ENCODE measurements at places on chromosomes 7 and 10. TPM values are rescaled to one million over a fixed set of nuclear protein-coding genes. Genes with fewer than 3 reads are reported as not detected.

DNA sequence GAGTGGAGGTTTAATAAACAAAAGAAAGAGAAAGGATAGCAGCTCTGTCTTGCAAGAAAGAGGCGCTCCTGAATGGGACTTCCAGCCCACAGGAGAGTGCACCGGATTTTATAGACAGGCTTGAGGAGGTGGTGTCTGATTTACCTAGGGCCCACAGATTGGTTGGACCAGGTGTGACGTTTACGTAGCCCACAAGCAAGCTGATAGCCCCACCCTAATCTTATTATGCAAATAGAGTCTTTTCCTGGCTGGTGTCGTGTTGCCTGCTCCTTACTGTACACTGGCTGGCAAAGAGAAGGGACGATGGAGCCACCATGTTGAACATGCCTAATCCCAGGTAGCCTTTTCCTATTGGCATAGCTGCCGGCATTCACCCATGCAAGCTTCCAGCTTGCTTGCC, 319.7 kb upstream of the POM121L12 start:
- DNase-seq, result no peak

DNA sequence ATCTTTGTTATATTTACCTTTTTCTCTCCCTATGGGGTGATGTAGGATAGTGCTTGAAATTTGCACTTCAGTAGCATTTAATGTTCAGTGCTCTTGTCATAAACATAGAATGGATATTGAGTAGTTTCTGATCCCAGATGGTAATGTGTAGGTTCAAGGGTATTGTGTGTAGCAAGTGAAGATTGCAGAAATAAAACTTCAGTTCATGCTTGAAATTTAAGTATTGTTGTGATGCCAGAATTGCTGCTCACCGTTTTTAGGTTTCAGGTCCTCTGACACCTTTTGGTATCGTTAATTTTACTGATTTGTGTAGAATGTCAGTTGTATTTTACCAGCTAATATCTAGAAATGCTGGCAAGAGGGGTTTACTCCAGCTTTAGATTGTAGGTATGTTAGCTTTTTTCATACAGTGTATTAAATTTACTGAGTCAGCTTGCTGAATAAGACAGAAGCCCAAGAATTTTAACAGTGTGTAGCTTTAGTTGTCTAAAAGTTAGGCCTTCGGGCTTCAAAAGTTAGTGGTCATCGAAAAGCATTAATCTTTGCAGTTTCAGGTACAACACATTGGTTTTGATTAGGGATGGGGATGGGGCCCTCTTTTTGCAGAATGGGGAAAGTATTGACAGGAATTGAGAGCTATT, 1.9 kb downstream of the PTEN start:
- DNase-seq, result no peak

DNA sequence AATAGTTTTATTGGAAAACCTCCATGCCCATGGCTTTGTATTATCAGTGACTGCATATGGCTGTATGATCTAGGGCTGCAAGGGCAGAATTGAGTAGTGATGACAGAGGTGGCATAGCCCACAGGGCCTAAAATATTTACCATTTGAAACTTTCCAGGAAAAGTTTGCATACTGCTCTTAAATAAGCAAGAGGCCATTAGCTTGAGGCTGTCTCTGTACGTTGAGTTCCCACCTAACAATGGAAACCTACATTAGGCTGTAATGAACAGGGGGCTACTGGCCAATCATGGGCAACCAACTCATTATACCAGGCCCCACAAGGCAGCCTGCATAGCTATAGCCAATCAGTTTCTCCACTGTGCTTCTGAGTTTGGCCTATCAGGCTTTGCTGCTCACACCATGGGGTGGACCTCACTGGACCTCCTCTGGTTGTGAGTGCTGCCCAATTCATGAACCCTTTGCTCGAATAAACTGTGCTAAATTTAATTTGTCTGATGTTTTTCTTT, 673 bp upstream of the ST8SIA6 start:
- DNase-seq, result no peak

GRCh38 chr10:113594652-113595051, 41.8 kb downstream of the HABP2 start:
- no peak for DNase-seq

- no peak for DNase-seq
Measured at GRCh38 chr7:105748701-105749100, 127.7 kb downstream of the ATXN7L1 start.

DNA sequence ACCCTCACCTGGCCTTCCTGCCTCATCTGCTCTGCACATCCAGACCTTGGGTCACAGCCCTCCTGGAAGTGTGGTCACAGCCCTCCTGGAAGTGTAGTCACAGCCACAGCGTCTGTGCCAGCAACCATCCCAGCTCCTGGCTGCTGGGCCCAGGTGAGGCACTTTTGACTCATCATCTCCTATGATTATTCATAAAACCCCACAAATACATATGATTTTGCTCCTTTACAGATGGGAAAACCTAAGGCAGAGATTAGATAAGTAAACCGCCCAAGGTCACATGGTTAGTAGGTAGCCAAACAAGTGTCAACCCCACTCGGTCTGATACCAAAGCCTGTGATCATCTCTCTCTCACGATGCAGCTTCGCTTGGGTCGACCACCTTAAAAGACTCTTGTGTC, 94.3 kb downstream of the PRLHR start:
- no peak for DNase-seq

DNA sequence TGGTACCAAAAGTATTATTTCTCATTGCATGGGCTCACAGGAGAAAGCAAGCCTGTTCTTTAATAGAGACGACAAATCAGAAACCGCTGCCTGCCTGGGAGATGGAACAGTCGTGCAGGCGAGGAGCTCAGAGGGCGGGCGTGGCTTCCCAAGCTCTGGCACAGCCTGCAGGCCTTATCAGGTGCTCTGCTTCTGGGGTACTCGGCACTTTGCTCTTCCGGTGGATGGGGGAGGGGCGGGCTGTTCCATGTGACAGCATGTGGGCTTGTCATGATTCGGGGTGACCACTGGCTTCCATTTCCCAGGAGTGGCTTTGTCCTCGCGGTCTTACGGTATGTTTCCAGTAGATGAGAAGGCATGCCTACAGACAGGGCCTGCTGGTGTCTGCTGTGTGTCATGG, 228.6 kb downstream of the MGMT start:
- DNase-seq, result no peak

DNA sequence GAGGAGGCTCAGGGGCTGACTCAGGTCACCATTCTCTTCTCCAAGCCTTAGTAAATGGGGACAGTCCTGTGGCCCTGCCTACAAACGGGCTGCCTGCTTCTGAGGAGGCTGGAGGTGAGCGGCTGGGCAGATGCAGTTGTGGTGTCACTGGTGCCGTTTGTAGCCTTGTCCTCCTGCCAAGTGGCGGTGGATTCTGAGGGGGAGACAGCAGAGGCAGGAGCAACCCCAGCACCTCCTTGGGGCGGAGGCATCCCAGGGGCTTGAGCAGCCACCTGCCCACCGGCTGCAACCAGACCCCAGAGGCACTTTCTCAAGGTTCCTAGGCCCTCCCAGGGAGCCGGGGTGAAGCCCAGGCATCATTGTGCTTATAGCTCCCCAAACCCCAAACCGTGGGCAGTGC, 112.5 kb downstream of the ZMIZ1 start:
- DNase-seq, result no peak

DNA sequence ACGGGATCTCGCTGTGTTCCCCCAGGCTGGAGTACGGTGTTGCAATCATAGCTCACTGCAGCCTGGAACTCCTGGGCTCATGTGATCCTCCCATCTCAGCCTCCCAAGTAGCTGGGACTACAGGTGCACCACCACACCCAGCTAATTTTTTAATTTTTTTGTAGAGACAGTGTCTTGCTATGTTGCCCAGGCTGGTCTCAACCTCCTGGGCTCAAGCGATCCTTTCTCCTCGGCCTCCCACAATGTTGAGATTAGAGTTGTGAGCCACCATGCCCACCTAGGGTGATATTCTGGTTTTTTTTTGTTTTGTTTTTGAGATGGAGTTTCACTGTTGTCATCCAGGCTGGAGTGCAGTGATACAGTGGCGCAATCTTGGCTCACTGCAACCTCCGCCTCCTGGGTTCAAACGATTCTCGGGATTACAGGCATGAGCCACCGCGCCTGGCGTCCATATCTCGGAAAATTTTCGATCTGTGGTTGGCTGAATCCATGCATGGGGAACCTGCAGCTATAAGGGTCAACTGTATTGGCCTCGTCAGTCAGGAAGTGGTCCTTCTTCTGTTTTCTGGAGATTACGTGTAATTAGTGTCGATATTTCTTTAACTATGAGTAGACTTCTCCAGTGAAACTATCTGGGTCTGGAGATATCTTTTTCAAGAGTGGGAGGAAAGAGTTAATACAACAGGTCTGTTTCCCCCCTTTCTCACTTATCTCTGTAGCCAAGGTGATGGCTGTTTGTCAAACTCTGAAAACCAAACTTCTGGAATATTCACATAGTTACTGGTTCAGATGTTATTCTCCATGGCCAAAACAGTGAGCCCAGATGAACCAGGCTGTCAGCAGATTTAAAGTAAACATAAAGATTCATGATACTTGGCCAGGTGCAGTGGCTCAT, 21.0 kb upstream of the FIS1 start:
- DNase-seq, result no peak

GRCh38 chr10:29257784-29258135, 31.1 kb upstream of the LYZL1 start:
- DNase-seq, result no peak

- no peak for DNase-seq
Measured at GRCh38 chr7:120272701-120273475, at the start of gene KCND2. Gene KCND2 (plus strand): TSS chr7:120273175.

GRCh38 chr7:45435846-45436245, 138.3 kb upstream of the ADCY1 start:
- no peak for DNase-seq

DNA sequence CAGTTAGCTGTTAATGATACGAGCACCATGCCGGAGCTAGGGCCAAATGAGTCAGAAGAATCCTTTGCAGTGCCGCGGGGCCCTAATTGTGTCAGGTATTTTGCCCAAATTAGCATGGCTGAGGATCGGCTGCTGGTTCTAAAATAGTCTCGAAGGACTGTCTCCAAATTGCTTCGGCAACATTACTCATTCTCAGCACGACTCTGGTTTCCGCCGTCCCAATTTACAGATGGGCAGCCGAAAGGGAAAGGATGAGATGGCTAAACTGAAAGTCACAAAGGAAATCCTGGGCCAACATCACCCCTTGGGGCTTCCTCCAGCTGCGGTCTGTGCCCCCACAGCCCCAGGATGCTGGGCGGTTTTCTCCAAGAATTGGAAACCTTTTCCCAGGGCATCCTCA, 351.4 kb downstream of the PAXIP1 start:
- no peak for DNase-seq

GRCh38 chr7:53350241-53350640, 314.8 kb downstream of the POM121L12 start:
- no peak for DNase-seq

DNA sequence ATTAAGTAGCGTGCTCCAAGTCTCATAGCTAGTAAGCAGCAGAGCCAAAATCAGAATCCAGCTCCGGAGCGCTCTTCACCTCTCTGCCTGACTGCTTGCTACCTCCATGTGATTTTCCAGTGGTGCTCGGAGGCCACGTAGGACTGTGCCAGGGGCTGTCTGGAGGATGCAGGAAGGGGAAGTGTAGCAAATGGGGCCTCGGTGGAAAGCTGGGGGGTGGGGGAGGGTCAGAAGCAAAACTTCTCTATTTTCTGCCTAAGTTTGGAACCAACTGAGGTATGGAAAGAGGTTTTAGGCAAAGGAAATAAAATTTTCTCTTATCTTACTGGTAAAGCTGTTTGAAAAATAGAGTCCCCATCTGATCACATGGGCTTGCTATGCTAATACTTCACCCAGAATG, 108.7 kb downstream of the TBXAS1 start:
- no peak for DNase-seq

DNA sequence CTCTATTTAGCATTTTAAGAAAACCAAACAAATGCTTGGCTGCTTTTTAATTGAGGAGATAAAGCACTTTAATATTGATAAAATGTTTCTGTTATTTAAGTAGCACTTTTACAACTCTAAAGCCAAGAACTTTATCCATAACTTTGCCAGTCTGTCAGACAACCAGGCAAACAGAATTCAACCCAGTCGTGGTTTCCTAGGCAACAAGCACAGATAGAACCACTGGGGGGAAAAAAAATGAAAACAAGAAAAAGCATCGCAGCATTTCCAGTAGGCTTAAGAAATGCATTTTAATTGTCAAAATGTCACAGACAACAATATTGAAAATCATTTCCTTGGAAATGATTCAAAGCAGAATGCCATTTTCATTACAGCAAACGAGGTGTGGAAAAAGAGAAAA, 323.4 kb downstream of the PARD3 start:
- no peak for DNase-seq

DNA sequence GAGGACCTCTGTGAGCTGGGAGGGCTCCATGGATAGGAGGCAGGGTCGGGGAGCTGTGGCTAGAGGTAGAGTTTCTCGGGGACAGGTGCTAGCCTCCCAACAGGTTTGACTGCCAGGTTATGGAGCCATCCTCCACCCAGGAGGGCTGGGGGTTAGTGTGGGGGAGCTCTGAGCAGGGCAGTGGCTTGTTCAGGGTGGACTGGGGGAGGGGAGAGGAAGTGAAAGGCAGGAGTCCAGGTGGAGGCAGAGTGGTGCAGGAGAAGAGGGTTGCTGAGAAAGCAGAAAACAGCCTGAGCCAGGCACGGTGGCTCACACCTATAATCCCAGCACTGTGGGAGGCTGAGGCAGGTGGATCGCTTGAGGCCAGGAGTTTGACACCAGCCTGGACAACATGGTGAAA, 40.5 kb upstream of the HSPB1 start:
- no peak for DNase-seq

- no peak for DNase-seq
Measured at GRCh38 chr10:90816466-90816865, 41.4 kb downstream of the HTR7 start.

DNA sequence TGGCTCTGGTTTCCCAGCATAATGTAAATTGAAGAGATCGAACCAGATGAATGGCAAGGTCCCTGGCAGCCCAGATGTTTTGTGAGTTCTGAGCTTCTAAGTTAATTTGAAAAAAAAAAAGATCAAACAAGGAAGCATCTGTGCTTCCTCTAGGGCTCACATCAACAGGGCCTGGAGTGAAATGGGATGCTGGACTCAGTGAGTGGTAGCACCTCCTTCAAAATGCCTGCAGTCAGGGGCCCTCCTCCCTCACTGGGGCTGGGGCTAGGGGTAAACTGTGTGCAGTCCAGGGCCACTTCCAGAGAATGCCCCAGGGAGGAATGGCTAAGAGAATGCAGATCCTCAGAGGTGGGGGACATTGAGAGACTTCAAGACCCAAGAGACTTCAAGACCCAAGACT, 6.0 kb upstream of the CUEDC2 start:
- DNase-seq, result no peak

The PROSER2 gene
- 0.97 TPM for total RNA-seq

The GSTO2 gene
- 1.0 TPM for total RNA-seq

The VGF gene
- not detected for total RNA-seq

The NRP1 gene
- 159 TPM for total RNA-seq

The TEX47 gene
- not detected for total RNA-seq

The TFPI2 gene
- total RNA-seq, result 1.3 TPM

The CDH23 gene
- total RNA-seq, result 3.7 TPM
